ENCODE measurements at places on chromosomes 12 and 14.

GRCh38 chr14:99209409-99209808 lies 62.6 kb downstream of the BCL11B start:
- no peak for DNase-seq

DNA sequence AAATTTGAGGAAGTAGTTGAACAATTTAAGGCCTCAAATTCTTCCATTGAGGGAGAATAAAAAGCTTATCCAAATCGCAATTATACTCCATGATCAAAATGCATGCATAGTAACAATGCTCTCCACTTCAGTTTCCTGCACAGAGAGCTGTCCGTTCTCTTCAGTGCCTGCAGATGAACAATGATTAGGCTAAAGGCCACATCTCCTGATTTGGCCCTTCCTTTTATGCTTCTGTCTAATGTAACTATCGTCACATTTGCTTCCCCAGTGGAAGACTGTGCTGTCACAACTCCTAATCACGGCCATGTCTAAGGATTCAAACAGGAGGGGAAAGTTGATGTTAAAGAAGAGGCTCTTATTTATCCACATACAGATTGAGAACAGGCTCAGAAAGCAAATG lies 113.6 kb upstream of the NPAS3 start:
- no peak for DNase-seq

GRCh38 chr12:49111206-49111605 lies 559 bp upstream of the LMBR1L start:
- no peak for DNase-seq

- no peak for DNase-seq
Observed at GRCh38 chr12:49622501-49623141, 740 bp upstream of the PRPF40B start.

DNA sequence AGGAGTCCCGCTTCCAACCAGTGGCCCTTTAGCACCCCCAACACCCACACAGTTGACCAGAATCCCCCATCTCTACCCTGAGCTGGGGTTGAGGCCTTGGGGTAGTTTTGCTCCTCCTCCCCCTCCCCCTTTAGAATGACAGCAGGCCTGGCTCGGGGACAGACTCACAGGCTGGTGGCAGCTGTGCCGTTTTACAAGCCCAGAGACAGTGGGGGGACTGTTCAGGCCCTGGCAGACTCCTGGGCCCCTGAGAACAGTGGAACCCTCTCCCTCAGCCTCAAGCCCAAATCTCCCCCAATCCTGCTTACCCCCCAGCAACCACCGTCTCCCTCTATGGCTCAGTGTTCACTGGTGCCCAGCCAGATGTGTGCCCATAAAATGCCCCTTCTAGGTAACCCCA lies 10.1 kb downstream of the TMEM119 start:
- no peak for DNase-seq

- DNase-seq: peak; percentile 23
Observed at GRCh38 chr14:21498540-21499526, 12.3 kb downstream of the METTL3 start.

- DNase-seq: peak; percentile 46
Observed at GRCh38 chr14:58107947-58108552, 44.0 kb downstream of the ARMH4 start.

- no peak for DNase-seq
Observed at GRCh38 chr12:106582641-106583230, at the start of gene RFX4. TSS of gene RFX4 (plus strand) at chr12:106583004. CDS start at chr12:106583321, 317 bp downstream.

- DNase-seq: no peak
Observed at GRCh38 chr12:55877824-55878223, 35.1 kb upstream of the MMP19 start.

DNA sequence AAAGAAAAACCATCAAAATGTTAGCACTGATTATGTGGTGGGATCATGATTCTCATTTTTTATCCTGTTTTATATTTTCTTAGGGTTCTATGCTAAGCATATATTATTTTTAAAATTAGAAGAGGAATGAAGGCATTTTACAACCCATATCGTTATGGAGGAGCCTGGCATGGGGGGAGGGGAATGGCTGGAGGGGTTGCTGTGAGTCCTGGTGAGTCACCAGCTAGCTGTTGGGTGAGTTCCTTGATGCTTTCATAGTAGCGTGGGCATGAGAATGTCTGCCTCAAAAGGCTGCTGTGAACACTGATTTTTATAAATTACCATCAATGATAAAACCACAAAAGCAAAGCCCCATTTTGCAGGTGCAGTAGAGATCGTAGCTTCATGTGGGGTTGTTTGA lies 46.9 kb downstream of the C14orf132 start:
- no peak for DNase-seq

All from hindlimb muscle (tissue), 1 donor.